Ammon's horn (tissue), 1 donor: ENCODE measurements at places on chromosomes 2 and 18.

DNA sequence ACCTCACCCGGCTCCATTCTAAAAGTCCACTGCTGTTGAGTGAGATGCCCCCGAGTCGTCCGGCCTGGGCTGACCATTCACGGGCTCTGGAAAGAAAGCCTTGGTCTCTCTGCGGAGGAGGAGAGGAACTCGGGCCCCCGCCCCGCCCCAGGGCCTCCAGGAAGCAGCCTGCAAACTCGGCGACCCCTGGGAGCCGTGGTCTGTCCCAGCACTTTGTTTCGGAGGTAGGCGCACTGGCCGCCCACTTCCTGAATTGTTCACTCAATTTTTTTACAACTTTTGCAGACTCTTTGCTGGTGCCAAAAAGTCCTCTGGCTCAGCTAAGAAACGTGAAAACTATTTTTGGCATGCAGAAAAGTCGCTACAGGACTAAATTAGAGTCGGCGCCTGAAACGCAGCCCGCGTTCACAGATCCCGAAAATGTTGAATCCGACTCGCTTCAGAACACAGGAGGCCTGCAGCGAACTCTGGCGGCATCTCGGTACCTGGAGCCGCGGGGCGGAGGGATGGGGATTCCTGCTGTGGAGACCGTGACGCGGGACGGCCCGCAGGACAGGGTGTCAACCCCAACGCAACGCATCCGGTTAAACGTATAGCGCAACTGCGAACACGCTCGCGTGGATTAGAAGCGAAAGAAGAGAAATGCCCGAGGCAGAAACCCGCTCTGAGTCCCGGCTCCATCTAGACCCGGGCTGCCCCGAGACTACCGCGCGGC, 1.5 kb downstream of the PXDN start:
- DNase-seq, result peak; percentile 66

DNA sequence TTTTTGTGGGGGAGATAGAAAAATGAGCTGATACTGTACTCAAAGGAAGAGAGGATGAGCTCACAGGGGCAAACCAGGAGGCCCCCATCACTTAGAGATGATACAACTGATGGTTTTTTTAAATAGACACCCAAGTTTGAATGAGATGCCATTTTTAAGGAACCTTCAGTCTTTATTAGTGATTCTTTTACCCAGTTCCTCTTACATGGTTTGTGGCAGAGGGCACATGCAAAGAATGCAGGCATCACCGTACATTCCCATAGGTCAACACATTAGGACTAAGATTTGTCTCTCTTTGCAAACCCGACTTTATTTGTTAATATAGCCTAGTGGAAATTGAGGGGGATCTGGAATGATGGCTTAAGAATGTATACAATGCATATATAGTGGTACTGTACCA, 250.9 kb downstream of the ASXL3 start:
- DNase-seq, result no peak

DNA sequence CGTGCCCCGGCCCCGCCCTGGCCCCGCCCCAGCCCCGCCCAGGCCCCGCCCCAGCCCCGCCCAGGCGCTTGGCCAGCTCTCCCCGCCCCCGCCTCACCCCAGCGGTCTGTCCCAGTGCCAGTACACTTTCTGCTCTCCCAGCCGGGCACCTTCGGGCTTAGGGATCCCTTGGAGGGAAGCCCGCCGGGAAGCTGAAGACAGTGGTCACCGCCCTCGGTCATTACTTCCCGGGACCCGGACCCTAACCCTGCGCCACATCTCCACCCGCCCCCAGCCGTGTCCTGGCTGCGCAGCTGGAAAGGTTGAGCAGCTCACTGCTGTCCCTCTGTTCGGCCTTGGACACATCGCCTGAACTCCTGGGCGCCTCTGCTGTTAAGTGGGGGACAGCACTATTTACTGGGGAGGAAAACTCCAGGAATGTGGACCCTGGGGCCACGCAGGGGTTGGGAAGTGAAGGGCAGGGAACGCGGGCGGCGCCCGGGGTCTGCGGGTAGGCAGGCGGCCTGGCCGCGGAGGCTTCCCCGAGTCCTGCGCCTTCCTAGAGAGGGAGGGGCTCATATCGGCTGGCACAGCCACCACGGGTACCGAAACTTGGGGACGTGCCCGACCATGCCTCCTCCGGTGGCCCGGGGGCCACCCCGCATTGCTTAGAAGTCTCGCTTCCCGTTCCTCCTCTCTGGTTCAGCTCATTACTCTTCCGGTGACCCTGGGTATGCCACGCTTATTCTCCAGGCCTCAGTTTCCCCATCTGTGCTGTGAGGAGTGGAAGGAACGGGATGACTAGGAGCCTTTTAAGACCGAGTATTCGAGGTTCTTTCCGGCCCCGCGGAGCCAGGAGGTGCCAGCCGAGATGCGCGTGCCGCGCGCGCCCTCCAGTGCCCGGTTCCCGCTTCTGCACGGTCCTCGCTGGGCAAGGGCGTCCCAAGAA, 121.0 kb downstream of the GYPC start:
- peak; percentile 91 for DNase-seq

DNA sequence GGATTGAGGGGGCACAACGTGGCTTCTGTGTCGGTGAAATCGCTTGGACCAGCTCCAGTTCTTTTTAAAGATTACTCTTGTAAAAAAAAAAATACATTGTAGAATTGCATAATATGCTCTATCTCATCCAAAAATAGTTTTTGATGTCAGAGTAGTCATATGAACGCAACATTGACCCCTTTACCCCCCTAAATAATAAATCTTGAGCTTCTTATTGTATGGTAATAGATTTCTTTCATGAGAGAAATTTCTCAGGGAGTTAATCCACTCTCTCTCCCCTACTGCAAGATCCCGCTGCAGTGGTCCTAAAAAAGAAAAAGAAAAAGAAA, 50.2 kb upstream of the PAIP2B start:
- DNase-seq, result no peak

DNA sequence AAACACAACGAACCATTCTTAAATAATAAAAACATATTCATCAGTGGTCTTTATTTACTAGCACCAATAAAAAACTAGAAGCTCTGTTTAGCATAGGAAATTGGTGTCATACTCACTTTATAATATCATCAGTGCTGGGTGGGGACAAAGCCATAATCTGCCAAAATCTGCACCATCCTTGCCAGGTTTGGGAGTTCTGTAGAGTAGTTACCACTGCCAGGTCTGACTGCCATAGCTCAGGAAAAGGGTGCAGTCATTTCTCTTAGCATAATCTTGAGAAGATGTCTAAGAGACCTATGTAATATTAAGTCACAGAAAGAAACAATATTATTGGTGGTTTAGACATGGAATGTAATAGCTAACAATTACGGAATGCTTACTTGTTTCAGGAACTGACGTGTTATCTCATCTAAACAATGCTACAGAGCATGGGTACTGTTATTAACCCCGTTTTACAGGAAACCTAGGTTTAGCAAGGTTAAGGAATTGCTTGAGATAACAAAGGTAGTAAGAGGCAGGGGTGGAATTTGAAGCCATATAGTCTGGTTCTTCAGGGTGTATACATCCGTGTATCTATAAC, 1.6 kb upstream of the MARCHF7 start:
- DNase-seq, result no peak

DNA sequence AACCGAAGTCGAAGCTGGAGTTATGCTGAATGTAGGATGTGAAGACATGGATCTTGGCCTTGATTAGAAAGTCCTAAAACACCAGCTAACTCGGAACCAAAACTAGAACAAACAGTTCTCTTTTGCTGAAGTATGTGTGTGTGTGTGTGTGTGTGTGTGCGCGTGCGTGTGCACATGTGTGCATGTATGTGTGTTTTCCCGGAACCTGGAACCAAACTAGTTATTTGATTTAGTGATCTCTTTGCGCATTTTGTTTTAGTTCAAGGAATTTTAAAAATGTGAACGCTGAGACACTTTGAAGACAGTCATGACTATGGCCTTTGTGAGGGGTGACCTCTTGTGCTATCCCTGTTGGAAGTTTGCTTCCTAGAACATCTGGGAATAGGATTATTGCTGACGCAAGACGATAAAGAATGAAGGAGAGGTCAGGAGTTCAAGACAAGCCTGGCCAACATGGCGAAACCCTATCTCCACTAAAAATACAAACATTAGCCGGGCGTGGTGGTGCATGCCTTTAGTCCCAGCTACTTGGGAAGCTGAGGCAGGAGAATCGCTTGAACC, 23.8 kb downstream of the FHL2 start:
- no peak for DNase-seq

- peak; percentile 33 for DNase-seq
These were observed 30.8 kb upstream of the AAK1 start for GRCh38 chr2:69674316-69674670.

- no peak for DNase-seq
These were observed 17.6 kb downstream of the PMAIP1 start for GRCh38 chr18:59917422-59917821.

DNA sequence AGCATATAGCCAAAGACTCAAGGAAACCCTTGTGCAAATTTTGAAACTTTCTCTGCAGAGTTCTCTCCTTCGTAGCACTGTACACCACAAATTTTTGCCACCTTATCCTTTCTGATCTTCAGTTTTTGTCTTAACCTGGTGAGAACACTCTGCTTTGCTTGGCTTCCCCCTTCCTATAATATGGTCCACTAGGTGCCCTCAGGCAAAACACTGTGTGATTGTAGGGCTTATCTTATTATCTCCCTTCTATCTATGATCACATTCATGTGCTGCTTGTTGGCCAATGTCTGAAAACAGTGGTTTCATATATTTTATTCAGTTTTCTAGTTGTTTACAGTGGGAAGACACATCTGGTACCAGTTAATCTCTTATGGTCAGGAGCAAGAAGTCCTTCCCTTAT, 111.1 kb downstream of the MTX2 start:
- no peak for DNase-seq

DNA sequence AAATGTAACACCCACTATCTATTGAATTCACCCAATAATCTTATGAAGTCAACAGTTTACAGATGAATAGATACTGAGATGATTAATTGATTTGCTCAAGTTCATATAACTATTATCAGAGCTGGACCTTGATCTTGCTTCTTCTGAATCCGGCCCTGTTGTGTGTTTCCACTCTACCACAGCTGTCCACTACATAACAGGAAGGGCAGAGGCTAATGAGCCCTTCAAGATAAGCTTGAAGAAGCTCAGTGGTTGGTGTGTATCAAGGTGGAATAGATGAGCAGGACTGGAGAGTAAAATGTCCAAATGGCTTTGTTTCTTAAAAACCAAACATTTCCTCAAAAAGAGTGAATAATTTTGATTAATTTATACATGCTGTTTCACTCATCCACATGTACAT, 56.4 kb upstream of the ITGB6 start:
- no peak for DNase-seq

DNA sequence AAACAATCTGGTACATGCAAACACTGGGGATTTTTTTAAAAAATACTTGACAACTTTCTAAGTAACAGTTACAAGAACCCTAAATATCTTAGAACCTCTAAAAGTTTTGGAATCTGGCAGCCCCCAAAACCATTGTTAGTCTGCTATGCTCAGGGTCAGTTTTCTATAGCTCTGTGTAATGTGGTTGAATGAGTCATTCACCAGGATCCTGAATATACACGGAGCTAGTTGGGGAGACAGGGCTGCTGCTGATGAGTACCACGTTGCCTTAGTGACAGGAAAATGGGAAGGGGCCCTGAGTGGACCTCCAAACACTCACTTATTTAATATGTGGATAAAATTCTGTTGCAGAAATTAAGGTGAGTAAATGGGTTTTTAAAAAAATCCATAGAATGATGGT, 36.9 kb upstream of the TANC1 start:
- no peak for DNase-seq

GRCh38 chr2:22281033-22281432, 1103.9 kb upstream of the KLHL29 start:
- peak; percentile 49 for DNase-seq

- no peak for DNase-seq
These were observed 9.3 kb upstream of the KCNS3 start for GRCh38 chr2:17869128-17869527.

DNA sequence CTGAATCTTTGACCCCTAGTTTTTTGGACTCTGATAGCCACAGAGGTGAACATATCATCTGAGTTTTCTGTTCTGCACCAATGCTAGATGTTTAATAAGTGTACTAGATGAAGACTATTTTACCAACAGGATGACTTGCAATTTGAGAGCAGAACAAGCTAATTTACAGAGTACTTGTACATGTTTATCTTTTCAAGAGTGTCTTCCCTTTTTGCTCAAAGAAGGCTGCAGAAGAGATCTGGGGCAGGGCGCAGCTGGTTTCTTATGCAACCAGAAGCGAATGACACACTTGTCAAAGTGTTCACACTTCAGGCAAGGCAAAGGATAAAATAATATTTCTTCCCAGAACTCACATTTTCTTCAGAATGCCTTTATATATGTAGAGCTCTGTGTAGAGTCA, 86.0 kb downstream of the VWA3B start:
- DNase-seq, result no peak
